GM20000 (cell line): ENCODE measurements at places on chromosomes 2 and 18.

DNA sequence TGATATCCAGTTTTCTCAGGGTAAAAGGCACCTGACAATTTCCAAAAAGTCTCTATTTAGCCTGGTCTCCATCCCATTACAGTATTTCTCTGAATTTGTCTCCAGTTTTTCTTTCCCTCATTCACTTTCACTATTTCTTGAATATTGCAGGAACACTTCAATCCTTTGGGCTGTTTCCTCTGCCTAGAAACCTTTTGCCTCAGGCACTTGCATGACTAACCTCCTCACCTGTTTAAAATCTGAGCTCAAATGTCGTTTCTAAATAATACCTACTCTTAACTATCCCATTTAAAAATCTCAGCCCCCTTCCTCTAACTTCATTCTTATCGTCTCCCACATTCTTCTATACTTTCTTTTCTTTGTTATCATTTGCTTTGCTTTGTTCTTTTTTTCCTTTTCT is 9.0 kb downstream of the SCN2A start:
- DNase-seq: no peak

GRCh38 chr2:173280853-173281252 is 73.8 kb upstream of the CDCA7 start:
- DNase-seq: no peak

DNA sequence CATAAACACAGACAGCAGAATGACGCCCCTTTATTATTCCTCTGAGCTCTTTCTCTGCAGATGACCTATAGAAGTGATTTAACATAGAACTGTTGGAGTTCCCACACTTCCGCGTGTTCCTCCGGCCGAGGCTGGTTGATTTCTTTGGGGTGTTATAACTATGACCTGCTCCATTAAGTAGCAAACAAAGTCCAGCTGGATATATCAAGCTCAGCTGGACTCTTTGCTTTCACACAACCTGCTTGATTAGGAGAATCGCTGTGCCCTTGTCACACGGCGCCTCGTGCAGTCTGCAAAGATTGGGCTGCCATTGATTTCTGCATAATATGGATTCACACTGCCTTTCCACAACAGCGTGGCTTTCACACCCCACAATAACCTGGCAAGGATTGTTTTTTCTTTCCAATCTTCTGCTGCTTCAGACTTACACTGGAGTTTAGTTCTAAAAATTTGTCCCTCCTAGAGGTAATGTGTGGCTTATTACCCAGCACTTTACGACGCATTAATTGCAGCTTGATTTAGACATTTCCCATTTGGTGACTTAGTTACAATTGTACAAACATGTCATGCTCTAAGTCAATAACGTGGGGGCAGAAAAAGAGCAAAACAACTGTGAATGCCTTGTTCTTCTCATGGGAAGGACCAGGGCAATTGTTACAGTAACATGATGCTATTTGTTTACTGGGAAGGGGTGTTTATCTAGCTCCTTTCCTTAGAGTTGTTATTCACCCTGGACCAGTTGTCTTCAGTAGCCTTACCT is 485.7 kb downstream of the TXNL1 start:
- DNase-seq: no peak

DNA sequence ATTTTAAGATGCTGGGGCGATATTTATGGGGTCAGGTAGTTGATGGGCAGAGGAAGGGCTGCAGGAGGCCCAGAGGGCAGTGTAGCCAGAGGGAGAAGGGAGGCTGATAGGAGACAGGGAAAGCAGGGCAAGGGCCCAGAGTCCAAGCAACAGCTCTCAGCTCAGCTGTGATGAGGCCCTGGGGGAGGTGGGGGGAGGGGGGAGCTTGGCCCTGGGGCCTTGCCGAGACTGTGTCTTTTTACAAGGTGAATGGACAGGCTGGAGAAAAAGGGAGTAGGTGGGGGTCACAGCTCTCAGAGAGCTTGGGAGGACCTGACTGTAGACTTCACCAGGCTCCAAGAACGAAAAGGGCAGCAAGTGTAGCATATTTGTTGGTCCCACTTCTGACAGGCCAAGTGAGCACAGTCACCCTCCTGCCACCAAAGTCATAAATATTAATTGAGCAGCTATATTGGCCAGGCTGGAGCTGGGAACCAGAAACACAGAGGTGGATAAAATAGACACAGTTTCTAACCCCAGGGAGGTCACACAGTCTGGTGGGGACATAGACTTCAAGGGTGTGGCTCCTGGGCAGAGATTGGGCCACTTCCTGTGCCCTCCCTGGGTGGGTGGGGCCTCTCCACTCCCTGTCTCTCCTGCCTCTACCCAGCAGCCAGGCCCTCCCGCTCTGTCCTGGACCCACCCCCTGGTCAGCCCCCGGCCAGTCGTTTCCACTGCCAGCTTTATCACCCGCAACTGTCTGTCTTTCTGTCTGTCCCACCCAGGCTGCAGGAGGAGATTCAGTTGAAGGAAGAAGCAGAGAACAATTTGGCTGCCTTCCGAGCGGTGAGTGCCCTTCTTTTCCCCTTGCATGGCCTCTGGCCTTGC is 1.4 kb downstream of the DES start:
- DNase-seq: no peak

- DNase-seq: peak; percentile 68
Measured at GRCh38 chr2:127619877-127620705, 25.9 kb upstream of the GPR17 start.

GRCh38 chr2:215454519-215455246 is 18.8 kb upstream of the FN1 start:
- peak; percentile 50 for DNase-seq

DNA sequence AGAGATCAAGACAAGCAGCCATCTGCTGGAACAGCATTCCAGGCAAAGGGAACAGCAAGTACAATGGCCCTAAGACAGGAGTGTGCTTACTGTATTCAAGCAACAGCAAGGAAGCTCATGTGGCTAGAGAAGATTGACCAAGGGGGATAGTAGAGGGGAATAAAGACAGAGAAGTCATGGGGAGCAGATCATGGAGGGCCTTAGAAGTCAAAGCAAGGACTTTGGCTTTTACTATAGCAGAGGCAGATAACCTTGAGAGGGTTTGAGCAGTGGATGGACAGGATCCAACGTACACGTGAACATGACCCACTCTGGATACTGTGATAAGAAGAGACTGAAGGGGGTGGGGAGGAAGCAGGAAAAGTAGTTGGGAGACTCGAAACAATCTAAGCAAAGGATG is 26.9 kb downstream of the SP5 start:
- DNase-seq: no peak

DNA sequence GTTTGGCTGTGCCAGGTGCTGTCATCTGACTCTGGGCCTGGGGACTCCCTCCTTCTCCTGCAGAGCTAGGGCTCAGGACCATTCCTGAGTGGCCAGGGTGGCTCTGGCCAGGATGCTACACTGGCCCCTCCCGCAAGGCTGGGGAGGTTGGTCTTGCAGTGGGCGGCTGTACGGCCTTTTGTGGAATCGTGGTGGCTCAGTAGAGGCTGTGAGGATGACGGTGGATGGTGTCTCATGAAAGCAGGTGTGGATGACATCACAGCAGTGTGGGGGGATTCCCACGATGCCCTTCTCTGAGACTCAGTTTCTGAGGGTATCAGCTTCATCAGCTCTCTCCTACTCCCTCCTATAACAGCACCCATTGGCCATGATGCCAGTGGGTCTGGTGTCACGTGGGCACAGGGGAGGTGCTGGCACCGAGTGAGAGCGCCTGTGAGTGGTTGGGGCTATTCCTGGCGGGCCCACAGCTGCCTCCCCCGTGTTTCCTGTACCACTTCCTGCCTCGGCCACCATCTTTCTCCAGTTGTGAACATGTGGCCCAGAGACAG is 144.2 kb upstream of the HDAC4 start:
- DNase-seq: no peak

- no peak for DNase-seq
Measured at GRCh38 chr2:237698358-237698694, 70.9 kb downstream of the LRRFIP1 start.

GRCh38 chr2:32838949-32839348 is 107.8 kb upstream of the LTBP1 start:
- no peak for DNase-seq

GRCh38 chr2:237911363-237912017 is 52.1 kb downstream of the RAMP1 start:
- no peak for DNase-seq

DNA sequence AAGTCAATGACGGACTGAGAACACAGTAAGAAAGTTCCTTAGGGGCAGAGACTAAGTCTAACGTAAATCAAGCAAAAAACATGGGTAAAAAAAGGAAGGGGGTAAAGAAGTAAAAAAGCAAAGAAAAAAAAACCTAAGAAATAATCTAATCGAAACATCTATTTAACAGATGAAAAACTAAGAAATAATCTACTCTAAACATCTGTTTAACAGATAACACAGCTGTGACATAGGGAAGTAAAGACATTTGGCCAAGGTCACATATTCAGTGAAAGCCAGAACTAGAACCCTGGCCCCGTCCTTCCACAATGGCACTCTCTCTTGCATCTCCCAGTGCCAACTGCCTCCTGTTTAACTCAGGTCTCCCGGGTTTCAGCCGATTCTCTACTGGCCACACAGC is 48.1 kb downstream of the PSD4 start:
- no peak for DNase-seq
